ENCODE measurements at places on chromosomes 1 and 21.
A peak's percentile ranks its signal among the peaks of the same experiment; 100 is the strongest.

GRCh38 chr1:248000169-248000568, 13.3 kb upstream of the OR2L5 start:
- DNase-seq: no peak

GRCh38 chr1:82778612-82779011, 977.9 kb downstream of the ADGRL2 start:
- peak; percentile 39 for DNase-seq

GRCh38 chr21:37717534-37717933, 198.7 kb downstream of the KCNJ6 start:
- no peak for DNase-seq

DNA sequence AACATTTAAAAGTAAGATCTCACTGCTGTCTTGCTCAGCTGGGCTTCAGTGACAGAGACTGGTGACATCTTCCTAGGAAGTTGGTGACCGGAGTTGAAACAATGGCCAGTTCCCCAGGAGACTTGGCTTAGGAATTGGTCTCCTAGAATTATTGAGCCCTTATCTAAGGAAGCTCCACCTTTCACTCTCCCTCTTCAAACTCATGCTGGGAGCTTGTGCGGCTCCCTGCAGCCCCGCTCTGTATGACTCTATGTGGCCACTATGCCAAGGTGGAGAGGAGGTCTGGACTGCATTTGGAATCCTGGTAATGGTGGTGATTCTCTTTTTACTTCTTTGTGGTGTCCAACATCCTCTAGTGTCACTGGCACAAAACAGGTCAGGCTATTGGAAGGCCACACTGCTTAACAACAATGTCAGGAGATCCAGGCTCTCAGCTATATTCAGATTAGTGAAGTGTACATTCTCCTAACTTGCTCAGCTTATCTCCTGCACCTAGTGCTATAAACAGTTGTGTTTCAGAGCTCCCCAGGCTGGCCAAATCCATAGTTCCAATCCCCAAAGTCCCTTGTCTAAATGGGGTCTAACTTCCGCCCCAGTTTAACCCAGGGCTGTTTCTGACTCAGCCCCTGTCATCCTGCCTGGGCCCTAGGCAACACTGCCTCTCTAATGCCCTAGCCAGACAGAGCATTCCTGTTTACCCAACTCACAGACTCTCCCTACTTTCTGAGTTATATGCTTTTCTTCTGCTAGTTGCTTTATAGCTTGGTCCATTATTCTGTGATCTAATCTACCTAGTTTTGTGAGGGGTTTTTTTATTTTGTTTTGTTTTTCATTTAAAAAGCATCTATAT, 18.3 kb downstream of the ATP2B4 start:
- DNase-seq: no peak

GRCh38 chr1:115158181-115158580, 68.9 kb upstream of the TSPAN2 start:
- DNase-seq: peak; percentile 74

- DNase-seq: no peak
These were observed 91.3 kb downstream of the ZSCAN20 start for GRCh38 chr1:33563699-33564098.

- no peak for DNase-seq
These were observed 39.5 kb downstream of the LCA5L start for GRCh38 chr21:39406065-39406464.

GRCh38 chr1:10467078-10467477, 5.3 kb downstream of the DFFA start:
- no peak for DNase-seq

- no peak for DNase-seq
These were observed 144.3 kb downstream of the DNM3 start for GRCh38 chr1:171985639-171986038.

DNA sequence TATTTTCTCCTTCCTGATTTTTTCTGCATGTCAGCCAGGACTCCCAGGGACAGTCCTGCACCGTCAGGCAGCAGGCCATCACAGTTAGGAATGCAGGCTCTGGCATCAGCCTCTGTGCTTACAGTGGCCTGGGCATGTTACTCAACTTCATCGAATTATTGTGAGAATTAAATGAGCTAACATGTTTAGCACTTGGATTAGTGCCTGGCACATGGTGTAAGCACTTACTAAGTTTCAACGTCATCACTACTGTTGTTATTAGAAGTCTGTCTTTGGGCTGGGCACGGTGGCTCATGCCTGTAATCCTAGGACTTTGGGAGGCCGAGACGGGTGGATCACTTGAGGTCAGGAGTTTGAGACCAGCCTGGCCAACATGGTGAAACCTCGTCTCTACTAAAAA, 45.1 kb downstream of the SCCPDH start:
- DNase-seq: peak; percentile 56

- DNase-seq: no peak
These were observed 8.0 kb upstream of the RAP1GAP start for GRCh38 chr1:21677168-21677567.

DNA sequence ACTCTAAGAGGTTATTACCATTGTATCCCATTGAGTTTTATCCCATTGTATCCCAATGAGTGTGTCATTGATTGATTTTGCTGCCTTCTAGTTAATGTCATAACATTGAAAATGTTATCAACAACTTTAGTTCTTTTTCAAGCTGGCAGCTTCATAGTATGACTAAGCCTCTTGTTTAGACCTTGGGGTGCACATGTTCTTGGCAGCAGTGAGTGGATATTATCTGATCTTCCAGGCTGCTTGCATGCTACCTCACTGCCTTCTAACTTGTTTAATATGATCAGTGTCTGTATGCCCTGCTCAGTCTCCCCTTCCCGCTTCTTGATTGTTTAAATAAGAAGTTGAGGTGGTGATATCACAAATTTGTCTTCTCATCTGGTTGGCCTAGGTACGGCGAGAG, 24.6 kb downstream of the NTPCR start:
- peak; percentile 79 for DNase-seq
